Hematopoietic multipotent progenitor cell treated with erythropoietin and hydrocortisone succinate and interleukin-3 and kit ligand, for 6 days (in vitro differentiated cells): ENCODE measurements at places on chromosomes 2 and 18.

- no peak for DNase-seq
Measured at GRCh38 chr2:128797533-128797932, 478.9 kb upstream of the HS6ST1 start.

- DNase-seq: no peak
Measured at GRCh38 chr2:8448824-8449556, 232.9 kb upstream of the ID2 start.

- no peak for DNase-seq
Measured at GRCh38 chr2:173989160-173989883, 24.1 kb upstream of the SP3 start.

GRCh38 chr18:39167990-39168389 lies 1602.4 kb upstream of the CELF4 start:
- DNase-seq: no peak

- peak; percentile 41 for DNase-seq
Measured at GRCh38 chr2:215833531-215834162, 179.7 kb downstream of the MREG start.

GRCh38 chr2:32008805-32009515 lies 1.8 kb downstream of the MEMO1 start:
- DNase-seq: peak; percentile 55

DNA sequence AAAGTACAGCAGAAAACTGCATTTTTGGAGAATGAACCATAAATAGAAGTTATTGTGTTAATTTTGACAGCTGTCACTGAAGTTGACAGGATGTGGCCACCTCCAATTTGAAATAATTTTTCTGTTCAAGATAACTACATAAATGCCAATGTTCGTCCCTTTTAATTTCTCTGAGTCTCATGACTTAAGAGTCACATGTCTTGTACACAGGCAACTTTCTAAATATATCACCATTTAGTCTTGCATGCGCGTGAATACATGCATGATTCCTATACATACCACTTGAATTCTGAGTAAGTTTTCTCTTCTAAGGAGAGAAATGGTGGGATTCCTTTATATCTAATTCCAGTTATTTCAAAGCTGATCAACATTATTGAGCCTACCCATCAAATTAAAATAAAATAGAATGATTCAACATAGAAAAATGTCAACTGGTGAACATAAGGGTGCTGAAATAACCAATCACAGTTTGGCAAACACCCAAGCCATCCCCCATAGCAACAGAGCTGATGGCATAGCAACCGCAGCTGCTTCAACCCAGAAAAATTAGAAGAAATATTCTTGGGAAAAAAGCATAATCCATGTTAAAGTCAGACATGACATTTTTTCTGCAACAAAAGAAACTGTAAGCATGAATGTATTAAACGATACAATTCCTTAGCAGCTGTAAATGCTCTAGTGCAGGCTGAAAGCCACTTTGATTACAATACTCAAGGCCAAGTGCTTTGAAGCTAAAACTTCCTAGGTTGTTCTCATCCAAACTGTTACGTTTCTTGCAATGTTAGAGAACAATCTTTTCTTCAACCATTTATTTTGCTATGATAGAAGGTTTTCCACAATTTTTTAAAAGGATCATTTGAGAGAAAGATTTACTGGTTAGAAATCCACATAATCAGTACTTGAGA lies 282.7 kb downstream of the DLGAP1 start:
- no peak for DNase-seq

DNA sequence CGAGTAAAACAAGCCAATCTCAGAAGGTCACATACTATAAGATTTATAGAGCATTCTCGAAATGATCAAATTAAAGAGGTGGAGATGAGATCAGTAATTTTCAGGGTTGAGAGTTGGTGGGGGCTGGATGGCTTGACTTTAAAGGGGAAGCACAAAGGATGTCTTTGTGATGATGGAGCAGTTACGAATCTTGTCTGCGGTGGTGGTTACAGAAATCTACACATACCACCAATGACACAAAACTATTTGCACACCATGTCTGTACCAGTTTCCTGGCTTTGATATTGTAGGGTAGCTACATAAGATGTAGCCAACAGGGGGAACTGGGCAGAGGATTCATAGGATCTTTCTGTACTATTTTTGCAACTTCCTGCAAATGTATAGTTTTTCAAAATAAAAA lies 190.6 kb upstream of the SMIM21 start:
- no peak for DNase-seq

DNA sequence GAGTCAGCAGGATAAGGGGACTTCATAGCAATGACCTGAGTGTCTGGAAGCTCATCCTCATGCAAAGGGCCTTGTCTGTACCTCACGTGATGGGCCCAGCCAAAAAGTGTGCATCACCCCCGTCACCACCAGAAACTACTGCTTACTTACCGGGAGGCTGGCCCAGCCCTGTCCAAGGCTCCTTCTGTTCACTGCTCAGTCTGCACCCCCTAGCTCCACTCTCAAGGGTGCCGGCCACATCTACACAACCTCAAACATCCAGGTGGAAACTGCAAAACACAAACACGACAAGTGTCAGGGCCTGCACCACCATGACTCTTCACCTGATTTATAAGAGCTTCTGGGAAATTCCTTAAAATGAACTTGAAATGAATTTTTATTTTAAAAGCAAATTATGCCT lies 55.1 kb downstream of the ADD2 start:
- DNase-seq: no peak

GRCh38 chr2:49936965-49937364 lies 782.6 kb upstream of the FSHR start:
- no peak for DNase-seq

DNA sequence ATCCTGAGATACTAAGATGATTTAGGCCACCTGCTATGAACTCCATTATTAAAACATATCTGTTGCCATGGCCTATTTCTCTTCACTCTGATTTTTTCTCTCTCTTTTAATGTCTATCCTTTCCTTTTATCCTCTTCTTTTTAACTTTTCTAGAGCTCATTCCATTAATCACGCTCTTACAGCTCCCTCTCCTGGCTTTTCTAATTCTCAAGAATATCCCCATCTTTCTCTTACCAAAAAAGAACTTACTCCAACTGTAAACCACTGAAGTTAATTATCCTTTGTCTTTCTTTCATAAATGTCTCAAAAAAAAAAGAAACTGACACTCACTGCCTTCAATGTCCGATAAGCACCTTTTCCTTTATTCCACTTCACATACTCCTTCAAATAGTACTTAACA lies 7.9 kb downstream of the PPP3R1 start:
- DNase-seq: no peak

DNA sequence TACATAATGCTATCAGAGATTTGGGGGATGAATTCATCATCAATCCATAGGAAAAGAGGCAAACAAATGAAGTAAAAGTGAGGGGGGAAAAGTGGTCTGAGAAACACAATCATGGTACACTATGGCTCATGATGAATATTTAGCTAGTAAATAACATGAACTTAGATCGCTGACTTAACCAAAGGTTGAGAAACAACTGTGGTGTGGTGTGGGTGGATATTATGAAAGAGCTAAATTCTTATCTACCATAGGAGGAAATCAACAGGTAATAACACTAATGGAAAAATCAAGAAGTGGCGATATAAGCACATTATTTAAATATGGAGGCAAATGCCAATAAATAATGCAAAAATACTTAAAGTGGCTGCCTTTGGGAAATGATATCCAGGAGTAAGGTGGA lies 12.2 kb upstream of the TPRKB start:
- peak; percentile 39 for DNase-seq

- no peak for DNase-seq
Measured at GRCh38 chr2:44655401-44655864, 286.1 kb upstream of the SIX3 start.

DNA sequence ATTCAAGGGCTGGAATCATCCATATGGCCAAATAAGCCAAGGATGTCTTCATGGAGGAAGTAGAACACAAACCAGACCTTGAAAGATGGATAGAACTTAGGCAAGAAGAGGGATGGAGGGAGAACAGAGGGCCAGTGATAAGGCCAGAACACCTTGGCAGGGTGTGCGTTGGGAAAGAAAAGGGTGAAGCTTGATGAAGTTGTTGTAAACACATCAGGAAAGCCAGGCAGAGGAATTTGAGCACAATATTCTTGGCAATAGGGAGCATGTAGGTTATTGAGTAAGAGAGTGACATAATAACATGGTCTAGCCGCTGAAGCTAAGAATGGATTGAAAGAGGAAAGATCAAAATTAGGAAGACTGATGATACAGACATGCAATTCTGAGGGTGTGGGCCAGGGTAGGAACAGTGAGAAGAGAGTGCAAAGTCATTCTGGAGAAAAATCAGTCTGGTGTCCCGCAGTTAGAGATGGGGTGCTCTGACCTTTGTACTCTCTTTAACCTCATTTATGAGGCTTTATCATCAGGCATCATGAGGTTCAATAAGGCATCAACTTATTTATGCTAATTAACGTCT lies 41.0 kb downstream of the SLC14A2 start:
- DNase-seq: no peak

GRCh38 chr2:16525265-16525887 lies 140.3 kb downstream of the CYRIA start:
- DNase-seq: peak; percentile 63

DNA sequence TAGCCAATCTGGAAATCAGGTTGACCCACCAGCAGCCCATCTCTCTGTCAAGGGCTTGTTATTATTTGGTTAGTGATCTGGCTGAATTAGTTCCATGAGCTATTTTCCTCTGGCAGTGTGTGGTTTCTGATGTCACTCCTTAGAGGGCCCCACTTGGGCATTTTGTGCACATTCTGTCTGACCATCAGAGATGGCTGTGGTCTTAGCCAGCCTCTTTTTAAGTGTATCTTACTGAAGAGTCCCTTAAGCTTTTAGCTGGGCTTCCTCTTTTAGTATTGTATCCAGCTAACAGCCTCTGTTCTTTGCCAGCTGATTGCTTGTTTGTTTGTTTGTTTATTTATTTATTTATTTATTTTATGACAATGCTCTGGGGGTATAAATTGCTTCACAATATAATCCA lies 951.1 kb upstream of the CNTNAP5 start:
- DNase-seq: peak; percentile 10

DNA sequence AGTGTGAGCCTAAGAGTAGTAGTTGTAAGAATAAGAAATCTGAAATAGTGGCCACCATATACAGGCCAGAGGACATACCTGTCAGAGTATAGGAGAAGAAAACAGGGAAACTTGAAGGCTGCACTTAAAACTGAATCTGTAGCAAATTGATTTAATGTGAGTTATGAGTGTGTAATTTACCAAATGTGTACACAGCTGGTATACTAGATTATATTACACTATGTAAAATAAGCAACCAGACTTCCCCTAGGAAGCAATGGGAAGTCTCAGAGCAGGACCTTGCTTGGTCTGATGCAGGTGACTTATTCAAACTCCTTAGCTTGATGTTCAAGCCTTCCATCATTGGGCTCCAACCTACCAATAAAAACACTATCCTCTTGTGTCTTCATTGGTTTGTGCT lies 17.3 kb upstream of the EPC2 start:
- no peak for DNase-seq

- no peak for DNase-seq
Measured at GRCh38 chr2:46695283-46695682, 215.9 kb downstream of the TMEM247 start.

- no peak for DNase-seq
Measured at GRCh38 chr2:8107621-8108378, 574.1 kb upstream of the ID2 start.
